GM12891 (cell line): ENCODE measurements at places on chromosomes 12 and 14.

- DNase-seq, result no peak
These were observed 4.7 kb downstream of the VSIG10 start for GRCh38 chr12:118098911-118099671.

- no peak for DNase-seq
These were observed 1.7 kb downstream of the WNT1 start for GRCh38 chr12:48979602-48980388.

- no peak for DNase-seq
These were observed 193.4 kb upstream of the AMIGO2 start for GRCh38 chr12:47273191-47273626.

GRCh38 chr14:36361210-36361853 lies 40.9 kb upstream of the MBIP start:
- no peak for DNase-seq

- no peak for DNase-seq
These were observed 1.3 kb downstream of the AHSA1 start for GRCh38 chr14:77459072-77459723.

- DNase-seq, result no peak
These were observed 326.1 kb downstream of the FSCB start for GRCh38 chr14:44180975-44181374.

- DNase-seq, result no peak
These were observed 16.0 kb downstream of the LRRK2 start for GRCh38 chr12:40240779-40241178.

GRCh38 chr14:103014466-103015228 lies 42.7 kb downstream of the CDC42BPB start:
- no peak for DNase-seq

DNA sequence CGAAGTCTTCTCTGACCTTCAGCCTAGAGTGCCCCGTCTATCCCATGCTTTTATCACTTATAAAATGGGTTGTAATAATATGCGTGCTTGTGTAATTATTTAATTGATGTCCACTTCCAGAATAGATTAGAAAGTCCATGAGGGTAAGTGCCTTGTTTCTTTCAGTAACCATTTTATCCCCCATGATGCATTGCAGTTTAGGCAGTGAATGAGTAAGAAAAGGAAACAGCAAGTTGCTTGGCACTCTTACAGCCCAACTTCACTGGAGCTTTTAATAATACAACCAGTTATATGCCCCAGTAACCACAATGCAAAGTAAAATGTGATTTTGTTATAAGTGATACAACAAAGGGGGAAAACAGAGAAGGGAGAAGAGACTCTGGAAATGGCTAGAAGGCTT lies 287.3 kb downstream of the MED13L start:
- no peak for DNase-seq

DNA sequence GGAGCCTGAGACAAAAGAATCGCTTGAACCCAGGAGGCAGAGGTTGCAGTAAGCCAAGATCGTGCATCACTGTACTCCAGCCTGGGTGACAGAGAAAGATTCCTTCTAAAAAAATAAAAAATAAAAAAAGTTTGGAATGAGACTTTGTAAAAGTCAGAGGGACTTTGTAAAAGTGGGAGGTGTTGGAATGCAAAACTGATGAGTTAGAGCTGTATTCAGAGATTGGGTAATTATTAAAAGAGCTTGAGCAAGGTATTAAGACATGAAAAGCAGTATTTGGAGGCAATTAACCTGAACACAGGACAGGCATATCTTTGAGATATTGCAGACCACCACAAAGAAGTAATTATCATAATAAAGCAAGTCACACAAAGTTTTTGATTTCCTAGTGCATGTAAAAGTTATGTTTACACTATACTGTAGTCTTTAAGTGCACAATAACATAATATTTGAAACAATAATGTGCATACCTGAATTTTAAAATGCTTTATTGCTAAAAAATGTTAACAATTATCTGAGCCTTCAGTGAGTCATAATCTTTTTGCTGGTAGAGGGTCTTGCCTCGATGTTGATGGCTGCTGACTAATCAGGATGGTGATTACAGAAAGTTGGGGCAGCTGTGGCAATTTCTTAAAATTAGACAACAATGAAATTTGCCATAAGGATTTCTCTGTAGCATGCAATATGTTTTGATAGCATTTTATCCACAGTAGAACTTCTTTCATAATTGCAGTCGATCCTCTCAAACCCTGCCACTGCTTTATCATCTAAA lies 33.1 kb downstream of the PHLDA1 start:
- DNase-seq, result no peak

DNA sequence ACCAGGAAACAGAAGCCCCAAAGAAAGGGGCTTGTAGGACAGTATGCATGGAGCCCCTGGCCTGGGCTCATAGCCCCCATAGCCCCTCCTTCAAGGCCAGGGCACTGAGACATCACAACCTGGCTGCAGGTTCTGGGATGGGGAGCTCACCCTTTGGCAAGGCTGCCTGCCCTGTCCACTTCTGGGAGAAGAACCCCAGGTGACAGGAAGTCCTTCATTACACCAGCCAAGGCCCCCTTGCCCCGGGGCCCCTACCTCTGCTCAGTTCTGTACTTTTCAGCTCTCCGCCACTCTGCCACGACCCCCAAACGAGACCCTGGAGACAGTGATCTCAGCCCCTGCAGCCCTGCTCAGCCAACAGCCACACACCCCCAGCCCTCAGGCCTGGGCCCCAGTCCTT lies 223.2 kb upstream of the RTL1 start:
- no peak for DNase-seq

- no peak for DNase-seq
These were observed 370.6 kb downstream of the KCNH5 start for GRCh38 chr14:62674563-62675237.

GRCh38 chr12:53978477-53979356 lies 4.0 kb upstream of the HOTAIR start:
- DNase-seq, result no peak

DNA sequence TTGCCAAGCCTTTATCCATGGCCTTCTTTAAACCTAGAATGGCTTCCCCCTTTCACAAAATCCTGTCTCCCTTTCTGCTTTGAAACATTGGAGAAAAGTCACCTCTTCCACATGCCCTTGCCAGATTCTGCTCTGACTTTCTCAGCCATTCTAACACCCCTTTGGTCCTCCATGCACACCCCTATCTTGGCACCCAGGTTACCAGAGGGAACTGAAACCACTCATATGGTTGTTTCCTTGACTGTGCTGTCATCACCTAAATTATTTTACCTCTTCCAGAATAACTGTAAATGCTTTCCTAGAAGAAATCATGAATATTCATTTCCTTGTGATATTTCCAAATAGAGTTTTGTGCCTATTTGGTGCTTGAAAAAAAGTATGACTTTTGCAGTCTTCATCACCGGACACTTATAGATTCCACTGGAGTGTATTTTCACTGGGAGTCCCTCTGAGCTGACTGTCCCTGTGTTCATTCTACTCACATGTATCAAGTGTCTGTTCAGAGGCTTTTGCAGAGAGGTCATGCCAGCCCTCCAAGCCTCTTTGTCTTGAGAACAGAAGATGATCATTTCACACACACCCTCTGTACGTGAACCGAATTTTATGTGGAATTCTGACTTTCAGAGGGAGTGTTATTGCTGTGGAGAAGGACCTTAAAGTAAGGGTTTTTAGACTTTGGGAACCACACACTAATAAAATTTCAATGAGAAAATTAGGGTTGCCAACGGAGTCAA lies 74.1 kb downstream of the PLXNC1 start:
- no peak for DNase-seq

GRCh38 chr12:76047060-76047459 lies 15.5 kb upstream of the PHLDA1 start:
- no peak for DNase-seq

DNA sequence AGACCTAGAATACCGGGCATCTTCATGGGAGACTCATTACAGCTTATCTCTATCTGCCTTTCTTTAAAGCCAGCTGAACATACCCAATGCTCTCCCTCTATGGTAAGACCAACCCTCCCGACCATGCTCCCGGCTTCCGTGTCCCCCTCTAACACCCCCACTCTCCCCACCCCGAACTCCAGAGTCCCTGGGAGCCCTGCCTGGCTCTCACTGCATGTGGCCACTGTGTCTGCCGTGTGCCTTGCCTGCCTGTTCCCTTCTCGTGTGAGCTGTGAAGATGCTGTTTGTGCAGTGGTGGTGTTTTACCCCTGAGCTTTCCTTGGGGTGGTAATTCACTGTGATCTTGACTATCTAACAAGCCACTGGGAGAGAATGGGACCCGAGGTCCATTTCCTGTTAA lies 146.4 kb upstream of the FKBP4 start:
- DNase-seq, result no peak

DNA sequence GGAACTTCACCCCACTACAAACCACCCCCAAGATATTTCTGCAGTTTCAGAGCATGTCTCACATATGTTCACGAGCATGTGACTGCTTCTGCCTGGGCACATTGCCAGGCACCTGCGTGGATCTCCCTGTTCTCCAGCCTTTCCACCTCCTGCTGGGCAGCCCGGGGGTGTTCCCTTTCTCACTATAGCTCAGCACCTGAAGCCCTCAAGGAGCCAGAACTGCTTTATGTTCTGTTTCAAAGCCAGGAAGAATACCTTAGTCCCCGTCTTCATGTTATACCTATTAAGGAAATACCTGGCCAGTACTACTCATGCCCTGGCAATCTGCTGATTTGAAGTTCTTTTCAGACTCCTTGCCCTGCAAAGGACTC lies 4.2 kb upstream of the FGF6 start:
- no peak for DNase-seq

GRCh38 chr12:67161322-67161918 lies 107.7 kb upstream of the CAND1 start:
- DNase-seq, result peak; percentile 6

DNA sequence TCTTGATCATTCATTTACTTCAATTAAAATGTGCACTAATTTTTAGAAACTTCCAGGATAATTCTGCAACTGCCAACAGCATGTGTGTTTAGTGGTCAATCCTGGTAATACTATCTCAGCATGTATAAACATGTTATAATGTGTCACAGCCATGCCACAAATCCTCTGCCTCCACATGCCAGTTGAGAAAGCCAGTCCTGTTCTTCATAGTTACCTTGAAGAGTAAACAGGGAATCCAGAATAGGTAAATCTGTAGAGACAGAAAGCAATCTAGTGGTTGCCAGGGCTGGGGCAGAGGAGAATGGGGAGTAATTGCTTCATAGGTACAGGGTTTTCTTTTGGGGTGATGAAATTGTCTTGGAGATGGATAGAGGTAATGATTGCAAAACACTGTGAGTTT lies 85.9 kb downstream of the ARMH4 start:
- DNase-seq, result no peak

DNA sequence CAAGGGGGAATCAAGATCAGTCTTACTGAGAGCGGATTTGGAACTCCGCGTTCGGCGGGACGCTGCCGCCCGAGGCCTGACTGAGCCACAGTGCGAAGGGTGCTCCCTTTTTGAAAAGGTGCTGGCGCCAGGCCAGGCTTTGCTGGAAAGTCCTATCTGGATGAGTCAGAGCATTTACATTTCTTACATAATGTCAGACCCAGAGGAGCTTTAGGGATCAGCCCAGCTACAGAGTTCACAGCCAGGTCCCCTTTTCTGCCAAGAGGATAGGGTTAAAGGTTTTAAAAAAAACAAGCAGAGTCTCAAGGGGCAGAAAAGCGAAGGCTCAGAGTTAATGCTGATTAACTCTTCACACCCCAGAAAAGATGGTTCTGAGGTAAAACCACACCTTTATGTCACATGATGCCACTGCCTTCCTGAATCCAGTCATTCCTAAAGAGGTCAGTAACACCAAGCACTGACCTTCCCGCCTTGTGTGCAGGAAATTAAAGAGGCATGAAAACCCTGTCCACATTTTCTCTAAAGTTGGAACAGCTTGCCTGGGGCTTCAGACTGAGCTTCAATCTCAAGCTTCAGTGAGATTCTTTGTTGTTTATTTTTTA lies 11.7 kb upstream of the FBXL14 start:
- no peak for DNase-seq

DNA sequence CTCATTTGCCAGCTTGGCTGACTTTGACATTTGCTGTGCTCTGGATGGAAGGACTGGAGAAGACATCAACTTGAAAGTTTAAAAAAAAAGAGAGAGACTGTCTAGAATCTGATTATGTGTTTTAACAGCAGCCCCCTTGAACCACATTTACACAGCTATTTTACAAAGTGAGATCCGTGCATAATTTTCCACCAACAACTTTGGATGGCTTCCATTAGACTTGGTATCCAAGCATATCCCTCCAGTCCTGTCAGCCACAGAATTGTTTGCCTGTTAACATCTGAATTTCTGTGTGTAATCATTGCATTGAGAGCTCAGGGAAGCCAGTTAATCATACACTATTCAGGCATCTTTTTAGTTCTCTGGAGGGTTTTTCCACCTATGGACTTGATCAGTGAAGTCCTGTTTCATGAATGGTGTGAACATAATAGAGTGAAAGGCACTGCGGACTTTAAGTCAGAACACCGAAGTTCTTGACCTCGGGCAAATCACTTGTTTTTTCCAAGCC lies 93.7 kb downstream of the SAMD4A start:
- no peak for DNase-seq
